Stimulated activated CD8-positive, alpha-beta memory T cell treated with anti-CD3 and anti-CD28 coated beads, Interleukin-7, amount 100 ng/mL, for 1 hour (primary cell): ENCODE measurements at places on chromosomes 2 and 18.

DNA sequence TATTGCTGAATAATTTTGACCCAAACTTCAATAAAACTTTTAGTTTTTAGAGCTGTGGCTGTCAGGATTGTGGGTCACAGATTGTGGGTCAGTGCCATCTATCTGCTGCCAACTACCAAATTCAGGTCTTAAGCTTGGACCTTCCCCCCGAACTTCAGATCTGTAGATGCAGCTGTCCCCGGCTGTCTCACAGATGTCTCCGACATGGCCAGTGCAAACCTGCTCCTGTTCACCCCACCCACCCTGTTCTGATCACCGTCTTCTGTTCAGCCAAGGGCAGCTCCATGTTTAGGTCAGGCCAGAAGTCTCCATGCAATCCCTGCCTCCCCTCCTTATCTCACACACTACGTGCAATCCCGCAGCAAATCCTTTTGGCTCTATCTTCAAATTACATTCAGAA is 175.0 kb downstream of the PRKCE start:
- no peak for DNase-seq

- DNase-seq = no peak
Observed at GRCh38 chr2:20436716-20437470, 10.0 kb upstream of the RHOB start.

GRCh38 chr2:239765911-239766310 is 259.2 kb downstream of the NDUFA10 start:
- no peak for DNase-seq

- no peak for DNase-seq
Observed at GRCh38 chr2:239816576-239817467, 208.3 kb downstream of the NDUFA10 start.

DNA sequence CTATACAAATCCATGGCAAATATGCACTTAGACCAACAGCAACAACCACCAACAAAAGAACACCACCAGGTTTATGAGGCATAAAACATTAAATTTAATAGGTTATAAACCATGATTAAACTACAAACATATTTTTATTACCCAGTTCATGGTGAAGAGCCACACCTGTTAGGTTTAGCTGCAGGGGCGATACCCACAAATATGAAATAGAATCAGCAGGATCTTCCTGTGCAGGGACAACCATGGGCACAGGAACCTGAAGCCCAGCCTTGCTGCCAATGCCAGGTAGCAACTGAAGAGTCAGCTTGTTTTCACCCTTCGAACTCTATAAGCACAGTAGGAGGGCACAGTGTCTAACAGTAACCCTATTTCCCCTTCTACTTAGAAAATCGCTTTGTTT is 675.0 kb downstream of the SATB2 start:
- no peak for DNase-seq

GRCh38 chr2:85436836-85437487 is 18.4 kb downstream of the SH2D6 start:
- no peak for DNase-seq

DNA sequence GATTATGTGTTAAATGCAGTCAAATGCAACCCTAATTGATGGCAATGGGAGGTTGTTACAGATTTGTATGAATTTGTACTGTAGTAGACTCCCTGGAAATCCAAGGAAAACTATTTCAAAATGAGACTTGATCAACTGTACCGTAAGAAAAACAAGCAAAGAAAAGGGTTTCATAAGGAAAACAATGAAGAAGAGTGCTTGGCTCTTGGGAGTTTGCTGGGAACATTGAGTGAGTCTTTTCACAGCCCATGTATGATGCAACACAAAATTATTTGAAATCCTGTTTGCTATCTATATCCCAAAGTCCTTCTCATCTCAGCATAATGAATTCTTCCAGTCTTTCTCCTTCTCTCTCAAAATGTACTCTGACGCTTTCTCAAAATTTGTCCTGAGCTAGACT is 67.0 kb upstream of the OSR1 start:
- DNase-seq = no peak

DNA sequence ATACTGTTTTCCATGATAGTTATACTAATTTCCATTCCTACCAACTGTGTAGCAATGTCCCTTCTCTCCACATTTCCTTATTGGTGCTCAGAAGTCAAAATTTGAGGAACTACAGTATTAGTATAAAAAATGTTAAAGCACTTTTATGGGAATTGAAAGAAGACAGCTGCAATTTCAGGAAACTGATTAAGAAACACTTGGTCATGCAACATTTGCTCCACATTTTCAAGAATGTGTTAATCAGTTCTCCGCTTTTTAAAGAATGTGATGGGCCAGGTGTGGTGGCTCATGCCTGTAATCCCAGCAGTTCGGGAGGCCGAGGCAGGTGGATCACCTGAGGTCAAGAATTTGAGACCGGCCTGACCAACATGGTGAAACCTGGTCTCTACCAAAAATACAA is 33.6 kb upstream of the MGAT4A start:
- DNase-seq = no peak

GRCh38 chr2:83787189-83787588 is 671.9 kb downstream of the SUCLG1 start:
- no peak for DNase-seq

DNA sequence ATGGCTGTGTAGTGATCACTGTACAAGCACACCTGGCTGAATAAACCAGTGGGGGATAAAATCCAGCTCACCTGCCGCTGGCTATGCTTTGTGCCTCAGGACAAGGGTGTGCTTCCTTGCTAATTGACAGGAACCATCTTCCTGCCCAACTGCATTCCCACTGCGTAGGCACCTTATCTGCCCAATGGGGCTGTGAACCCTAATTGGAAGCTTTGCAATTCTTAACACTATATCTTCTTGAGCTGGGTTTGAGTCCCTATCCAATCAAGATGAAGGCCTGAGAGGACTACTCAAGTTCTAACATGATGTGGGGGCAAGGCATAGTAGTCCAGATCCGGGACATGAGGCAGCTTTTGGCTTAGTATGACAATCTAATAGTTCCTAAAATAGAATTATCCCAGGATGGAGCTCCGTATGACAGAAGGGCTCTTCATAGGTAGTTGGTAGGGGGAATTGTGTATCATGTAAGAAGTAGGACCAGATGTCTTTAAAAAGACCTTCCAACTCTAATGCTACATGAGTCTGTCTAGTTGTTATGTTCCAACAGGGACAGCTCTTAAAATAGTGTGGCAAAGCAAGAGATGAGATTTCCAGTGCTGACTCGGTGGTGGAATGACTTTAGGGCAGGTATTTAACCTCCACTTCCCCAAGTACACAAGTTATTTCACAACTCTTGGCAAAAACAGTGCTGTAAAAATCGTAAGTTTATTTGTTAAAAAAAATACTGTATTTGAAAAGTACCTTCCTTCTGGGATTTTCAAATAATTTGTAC is 2.3 kb upstream of the TMEM150A start:
- no peak for DNase-seq

GRCh38 chr18:34933909-34934661 is 107.1 kb upstream of the MAPRE2 start:
- no peak for DNase-seq

DNA sequence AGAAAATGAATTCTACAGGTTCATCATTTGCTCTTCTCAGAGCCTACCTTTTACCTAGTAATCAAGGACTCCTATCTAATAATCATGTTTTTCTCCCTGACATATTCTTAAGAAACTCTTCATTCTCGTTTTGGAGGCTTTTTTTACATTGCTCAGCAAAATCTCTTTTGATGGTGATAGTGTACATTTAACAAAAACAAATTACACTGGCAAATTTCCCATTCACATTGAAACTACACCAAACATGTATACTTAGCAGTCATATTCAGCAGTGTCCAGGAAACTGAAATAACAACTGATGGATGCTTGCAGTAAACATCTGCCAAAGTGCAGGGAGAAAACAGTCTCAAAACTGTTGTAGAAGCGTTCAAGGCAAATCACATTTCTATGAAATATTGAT is 4.4 kb upstream of the VIT start:
- no peak for DNase-seq

DNA sequence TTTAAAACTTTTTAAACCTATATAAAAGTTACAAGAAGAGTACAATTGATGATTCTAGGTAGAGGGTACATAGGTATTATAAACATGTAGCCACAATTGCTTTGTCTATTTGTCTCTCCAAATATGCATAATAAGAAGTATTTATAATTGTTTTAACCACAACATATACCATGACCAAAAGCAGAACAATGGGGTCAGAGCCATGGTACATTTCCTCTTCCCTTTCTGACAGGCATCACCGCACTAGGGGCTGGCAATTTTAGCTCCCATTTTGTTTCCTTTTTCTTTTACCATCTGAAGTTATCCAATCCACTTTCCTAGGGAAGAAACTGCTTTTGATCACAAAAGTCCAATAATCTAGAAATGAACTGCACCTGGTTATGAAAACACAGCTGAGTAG is 49.3 kb downstream of the TMX3 start:
- DNase-seq = no peak

DNA sequence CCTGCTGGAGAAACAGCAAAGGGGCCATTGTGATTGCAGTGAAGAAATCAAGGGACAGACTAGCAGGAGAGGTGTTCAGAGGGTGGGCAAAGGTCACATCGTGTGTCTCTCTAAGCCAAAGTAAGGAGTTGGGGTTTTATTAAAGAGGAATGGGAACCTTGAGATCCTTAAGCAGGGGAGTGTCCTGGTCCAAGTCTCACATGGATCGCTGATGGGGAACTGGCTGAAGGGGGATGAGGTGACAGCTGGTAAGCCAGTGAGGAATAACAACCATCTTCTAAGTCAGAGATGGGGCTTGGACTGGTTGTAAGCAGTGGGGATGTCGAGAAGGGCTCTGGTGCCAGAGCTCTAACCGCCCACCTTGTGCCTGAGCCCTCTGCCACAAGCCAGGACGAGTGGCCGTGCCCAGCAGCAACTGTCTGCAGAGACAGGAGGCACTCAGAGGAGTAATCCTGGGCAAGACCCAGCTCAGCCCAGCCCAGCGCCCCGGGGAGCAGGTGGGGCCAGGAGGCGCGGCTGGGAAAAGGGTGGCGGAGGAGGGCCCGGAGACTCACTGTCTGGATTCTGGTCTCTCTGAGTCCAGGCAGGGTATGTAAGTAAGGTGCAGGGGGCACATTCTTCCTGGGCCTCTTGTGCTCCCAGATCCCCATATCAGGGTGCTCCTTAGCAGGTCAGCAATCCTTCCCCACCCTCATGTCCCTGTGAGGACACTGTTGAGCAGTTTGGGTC is 13.7 kb downstream of the WNT10A start:
- DNase-seq = no peak

DNA sequence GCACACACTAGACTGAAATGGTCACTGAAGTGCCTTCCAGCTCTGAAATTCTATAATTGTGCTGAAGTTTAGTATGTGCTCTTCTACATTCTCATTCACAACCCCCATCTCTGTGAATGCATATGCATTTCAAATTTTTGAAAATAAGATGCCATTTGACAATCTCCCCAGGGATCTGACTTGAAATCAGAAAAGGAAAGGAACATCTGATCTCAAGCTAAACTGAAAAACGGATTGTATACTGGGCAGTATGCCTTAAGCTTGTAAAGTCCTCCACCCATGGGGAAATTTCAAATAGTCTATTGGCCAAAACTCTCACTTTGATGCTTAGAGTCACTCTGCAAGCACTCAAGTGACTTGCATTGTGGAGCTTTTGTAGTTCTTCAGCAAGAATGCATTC is 22.9 kb downstream of the FAP start:
- DNase-seq = no peak

DNA sequence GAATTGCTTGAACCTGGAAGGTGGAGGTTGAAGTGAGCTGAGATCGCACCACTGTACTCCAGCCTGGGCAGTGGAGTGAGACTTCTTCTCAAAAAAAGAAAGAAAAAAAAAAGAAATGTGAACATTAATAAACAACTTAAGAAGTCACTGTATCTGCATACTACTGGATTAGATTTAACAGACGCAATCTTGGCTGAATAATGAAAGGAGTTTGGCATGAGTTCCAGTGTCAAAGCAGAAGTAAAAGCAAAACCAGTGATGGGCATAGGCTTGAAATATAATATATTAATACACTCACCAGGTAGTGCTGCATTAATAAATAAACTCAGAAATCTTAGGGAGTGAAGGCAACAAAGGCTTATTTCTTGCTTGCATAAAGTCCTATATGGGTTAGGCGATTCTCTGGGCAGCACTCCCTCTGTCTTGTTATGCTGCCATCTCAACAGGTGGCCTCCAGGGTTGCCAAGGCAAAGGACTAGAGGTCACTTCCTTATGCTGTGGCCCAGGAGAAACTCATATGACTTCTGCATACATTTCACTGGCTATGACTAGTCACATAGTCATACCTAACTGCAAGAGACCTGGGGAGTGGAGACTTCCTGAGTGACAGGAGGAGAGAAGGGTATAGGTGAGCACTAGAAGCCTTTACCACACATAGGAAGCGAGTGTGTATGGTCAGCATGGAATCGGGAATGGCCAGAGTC is 296.2 kb upstream of the SPRED2 start:
- no peak for DNase-seq
